ENCODE measurements at places on chromosomes 4 and X. TPM values are rescaled to one million over a fixed set of nuclear protein-coding genes. Genes with fewer than 3 reads are reported as not detected.

GRCh38 chr4:78121338-78121904, 64.3 kb downstream of the FRAS1 start:
- no peak overlapping the region for H3K27ac ChIP-seq
- no peaks in the 10 kb centered on the region for H3K27me3 ChIP-seq
- DNase-seq = no peak
- no peaks in the 10 kb centered on the region for H3K4me1 ChIP-seq
- H3K36me3 ChIP-seq = no peaks in the 10 kb centered on the region

Gene EIF4E
- 57.4 TPM for total RNA-seq

Gene USP17L10
- total RNA-seq = not detected

DNA sequence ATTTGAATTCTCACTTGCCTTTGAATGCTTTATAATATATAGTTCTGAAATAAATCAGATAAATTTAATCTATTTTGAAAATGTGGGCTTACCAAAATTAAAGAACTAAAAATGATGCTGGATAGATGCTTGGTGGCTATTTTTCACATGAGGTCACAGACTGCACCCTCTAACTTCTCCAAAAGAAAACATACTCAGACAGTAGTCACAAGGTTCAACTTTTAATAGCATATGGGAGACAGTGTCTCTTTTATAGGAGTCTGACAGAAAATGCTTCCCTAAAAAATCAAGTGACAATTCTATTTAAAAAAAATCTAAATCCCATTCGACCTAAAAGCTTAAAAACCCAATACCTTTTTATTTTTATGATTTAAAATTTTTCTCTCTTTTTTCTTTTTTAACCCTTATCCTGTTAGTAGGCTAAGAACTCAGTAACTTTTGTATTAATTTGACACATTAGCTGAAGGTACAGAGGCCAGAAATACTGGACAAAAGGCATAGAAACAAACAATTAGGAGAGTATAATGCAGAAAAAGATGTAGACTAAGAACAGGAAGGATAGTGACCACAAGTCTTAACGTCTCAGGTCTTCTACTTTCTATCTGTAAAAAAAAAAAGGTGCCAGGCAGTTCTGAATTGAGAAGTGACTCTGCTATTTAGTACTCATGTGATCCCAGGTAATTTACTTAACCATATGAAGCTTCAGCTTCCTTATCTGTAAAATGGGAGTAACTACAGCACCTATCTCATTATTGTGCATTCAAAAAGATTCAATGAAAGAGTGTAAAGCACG, 7.6 kb downstream of the TIGD4 start:
- DNase-seq = no peak
- peaks cover 3% of the 10 kb centered on the region for H3K27me3 ChIP-seq
- no peaks in the 10 kb centered on the region for H3K36me3 ChIP-seq
- H3K27ac ChIP-seq = no peak overlapping the region
- H3K4me1 ChIP-seq = peaks cover 5% of the 10 kb centered on the region

Gene TMEM192
- 6.7 TPM for total RNA-seq

DNA sequence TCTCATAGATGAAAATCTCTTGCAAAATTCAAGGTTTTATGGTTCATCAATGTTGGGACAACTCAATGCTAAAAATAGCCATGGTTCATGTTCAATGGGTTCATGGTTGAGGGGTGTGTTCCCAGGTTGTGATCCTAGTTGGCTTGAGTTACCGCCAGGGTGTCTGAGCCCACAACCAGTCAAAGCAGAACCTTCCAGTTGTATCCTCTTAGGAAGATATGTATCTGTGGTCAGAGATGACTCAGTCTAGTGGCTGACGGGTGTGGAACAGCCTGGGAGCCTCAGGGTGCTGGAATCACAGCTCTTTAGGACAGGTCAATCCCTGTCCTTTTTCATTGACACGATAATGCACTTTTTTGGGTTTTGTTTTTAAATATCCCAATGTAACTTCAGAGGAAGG, 192.3 kb upstream of the NR3C2 start:
- no peak overlapping the region for H3K27ac ChIP-seq
- H3K4me1 ChIP-seq = no peaks in the 10 kb centered on the region
- DNase-seq = no peak
- H3K4me3 ChIP-seq = no peak overlapping the region
- no peaks in the 10 kb centered on the region for H3K36me3 ChIP-seq
- H3K27me3 ChIP-seq = peaks cover 2% of the 10 kb centered on the region

- H3K4me3 ChIP-seq = no peak overlapping the region
- no peak for DNase-seq
- no peak overlapping the region for H3K27ac ChIP-seq
- no peaks in the 10 kb centered on the region for H3K4me1 ChIP-seq
Observed at GRCh38 chr4:176575141-176575730, 217.5 kb downstream of the VEGFC start.

DNA sequence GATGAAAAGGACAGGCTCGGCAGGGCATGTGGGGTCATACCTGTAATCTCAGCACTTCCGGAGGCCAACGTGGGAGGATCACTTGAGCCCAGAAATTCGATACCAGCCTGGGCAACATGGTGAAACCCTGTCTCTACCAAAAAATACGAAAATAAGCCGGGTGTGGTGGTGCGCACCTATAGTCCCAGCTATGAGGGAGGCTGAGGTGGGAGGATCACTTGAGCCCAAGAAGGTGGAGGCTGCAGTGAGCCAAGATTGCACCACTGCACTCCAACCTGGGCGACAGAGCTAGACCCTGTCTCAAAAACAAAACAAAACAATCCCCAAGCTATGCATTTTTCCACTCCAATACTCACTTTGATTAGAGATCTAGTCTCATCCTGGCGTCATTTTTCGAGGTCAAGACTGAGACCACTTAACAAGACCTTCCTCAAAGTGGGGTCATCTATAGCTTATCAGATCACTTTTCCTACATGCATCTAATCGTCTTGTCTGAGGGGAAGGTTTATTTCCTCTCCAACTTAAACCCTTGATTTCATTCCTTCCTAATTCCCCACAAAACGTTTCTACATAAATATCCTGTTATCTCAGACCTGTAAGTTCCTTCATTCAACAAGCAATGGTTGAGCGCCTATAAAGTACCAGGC, 1.3 kb downstream of the NKAP start:
- peak overlapping the region; percentile 90 for H3K4me3 ChIP-seq
- H3K27me3 ChIP-seq = no peaks in the 10 kb centered on the region

Gene PHEX
- 1.0 TPM for total RNA-seq
